Sigmoid colon (tissue), 7 donors: ENCODE measurements at places on chromosomes 7 and 10. TPM values are rescaled to one million over a fixed set of nuclear protein-coding genes. Genes with fewer than 3 reads are reported as not detected.

The ZNF853 gene
- 21.6 TPM for total RNA-seq

The BTBD16 gene
- total RNA-seq: 0.54 TPM

The TAF3 gene
- 5.2 TPM for total RNA-seq

The LEP gene
- 0.16 TPM for total RNA-seq

The EPHA1 gene
- total RNA-seq: 0.14 TPM

The CALML5 gene
- not detected for total RNA-seq

The CNNM2 gene
- total RNA-seq: 11.1 TPM

The UBE2D1 gene
- 21.9 TPM for total RNA-seq

The NXPH1 gene
- not detected for total RNA-seq

The COL17A1 gene
- not detected for total RNA-seq
